ENCODE measurements at places on chromosomes 13 and 19.
A peak's percentile ranks its signal among the peaks of the same experiment; 100 is the strongest.

DNA sequence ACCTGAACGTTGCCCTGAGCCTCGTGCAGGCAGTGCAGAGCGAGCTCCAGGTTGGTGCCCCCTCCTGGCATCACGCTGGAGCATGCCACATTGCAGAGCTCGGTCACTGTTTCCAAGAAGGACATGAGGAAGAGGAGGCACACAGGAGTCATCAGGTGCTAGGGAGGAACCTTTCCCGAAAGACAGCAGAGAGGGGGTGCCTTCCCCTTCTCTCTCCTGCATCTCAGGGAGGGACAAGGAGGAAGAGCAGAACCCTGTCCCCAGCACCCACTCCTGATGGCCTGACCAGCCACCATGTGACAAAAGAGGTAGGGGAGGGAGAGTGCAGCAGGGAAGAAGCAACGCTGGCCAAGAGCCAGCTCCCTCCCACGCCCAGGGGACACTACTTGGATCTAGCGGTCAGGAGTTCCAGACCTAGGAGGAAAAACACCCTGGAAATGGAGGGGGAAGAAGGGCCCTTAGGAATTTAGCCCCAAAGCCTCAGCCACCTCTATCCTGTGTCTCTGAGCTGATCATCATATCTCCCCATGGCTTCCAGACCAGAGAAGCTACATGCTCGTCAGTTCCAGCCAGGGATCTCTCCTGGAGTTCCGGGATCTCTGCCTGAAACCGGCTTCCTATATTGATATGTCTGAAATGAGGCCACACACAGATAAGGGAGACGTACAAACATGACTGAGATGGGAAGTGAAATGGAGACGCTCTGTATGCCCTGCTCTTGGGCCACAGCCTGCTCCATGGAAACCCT, 17.0 kb upstream of the NAPA start:
- DNase-seq, result no peak

DNA sequence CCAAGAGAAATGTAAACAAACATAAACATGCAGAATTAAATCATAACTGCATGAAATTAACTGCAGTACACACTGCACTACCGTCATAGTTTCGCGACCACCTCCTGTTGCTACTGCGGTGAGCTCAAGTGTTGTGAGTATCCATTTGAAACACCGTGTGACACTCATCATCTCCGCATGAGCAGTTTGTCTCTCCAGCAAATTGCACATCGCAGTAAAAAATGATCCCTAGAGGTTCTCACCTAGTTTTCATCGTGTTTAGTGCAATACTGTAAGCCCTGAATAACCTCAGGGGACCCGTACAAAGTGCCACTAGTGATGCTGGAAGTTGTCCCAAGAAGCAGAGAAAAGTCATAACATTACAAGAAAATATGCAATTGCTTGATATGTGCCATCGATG, 147.7 kb downstream of the DPF1 start:
- DNase-seq, result no peak

GRCh38 chr19:55649268-55650125, 1.5 kb downstream of the CCDC106 start:
- no peak for DNase-seq

- DNase-seq, result peak; percentile 59
Measured at GRCh38 chr19:45558399-45558878, 26.2 kb downstream of the OPA3 start.

- DNase-seq, result no peak
Measured at GRCh38 chr13:105925496-105925895, 610.0 kb downstream of the EFNB2 start.

GRCh38 chr19:49932041-49932451, 2.7 kb upstream of the NUP62 start:
- no peak for DNase-seq

DNA sequence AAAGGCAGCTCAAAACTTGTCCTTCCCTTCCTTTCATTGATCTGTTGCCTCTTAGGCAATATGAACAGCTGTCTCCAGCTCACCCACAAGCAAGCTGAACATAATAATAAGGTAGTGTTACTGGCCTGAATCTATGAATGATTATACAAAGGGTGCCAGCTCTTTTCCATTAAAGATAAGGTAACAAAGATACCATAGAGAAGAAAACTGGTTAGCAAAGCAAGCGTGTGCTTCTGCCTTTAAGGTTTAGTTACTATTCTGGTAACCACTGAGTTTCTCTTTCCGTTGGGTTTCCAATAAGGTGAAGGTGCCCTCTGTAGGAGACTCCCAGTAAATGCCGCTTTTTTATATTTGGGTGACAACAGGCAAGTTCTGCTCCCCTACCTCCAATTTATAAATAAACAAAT, 12.1 kb upstream of the DACH1 start:
- no peak for DNase-seq

DNA sequence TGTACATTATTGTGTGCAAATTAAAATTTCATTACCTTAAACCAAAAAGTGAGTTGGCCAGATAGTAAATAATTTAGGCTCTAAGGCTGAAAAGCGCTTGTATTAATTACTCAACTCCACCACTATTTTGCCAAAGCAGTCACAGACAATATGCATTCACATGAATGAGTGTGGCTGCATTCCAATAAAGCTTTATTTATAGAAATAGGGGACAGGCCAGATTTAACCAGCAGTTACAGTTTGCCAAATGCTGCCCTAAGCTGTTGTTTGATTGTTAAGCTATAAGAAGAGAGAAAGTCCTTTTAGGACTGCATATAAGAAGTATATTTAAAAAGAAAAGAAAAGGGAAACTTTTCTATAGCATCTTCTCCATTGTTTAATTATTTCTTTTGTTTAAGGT, 342.6 kb downstream of the ITGBL1 start:
- no peak for DNase-seq

DNA sequence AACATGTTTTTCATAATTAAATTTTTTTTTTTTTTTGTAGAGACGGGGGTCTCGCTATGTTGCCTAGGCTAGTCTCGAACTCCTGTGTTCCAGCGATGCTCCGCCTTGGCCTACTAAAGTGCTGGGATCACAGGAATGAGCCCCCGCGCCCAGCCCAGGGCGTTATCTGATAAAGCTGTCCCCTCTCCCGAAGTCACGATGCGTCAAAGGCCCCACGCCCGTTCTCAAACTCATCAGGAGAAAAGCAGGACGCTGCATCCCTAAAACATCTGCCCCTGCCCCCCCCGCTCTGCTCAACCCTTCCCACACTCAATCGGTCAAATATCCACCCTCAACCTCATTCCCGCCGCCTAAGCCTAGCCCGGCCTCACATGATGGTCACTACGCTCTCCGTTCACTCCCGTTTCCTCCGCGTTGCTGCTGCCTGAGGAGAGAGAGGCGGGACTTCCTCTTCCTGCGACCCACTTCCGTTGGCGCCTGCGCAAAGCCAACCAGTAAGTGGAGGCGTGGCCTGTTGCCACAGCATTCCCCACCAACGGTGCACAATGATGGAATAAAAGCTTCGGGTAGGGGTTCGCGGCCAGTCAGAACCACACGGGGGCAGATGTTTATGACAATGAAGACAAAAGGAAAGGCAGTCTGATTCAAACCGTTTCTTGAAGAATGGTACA, at the start of gene SNRPD2:
Gene SNRPD2, minus strand, starts transcription at position 438 of the 671 bp plus-strand sequence. Its CDS starts 65 bp downstream, at position 373.
- peak; percentile 94 for DNase-seq

- DNase-seq, result no peak
Measured at GRCh38 chr13:28541966-28542365, 47.0 kb upstream of the FLT1 start.

GRCh38 chr13:99287551-99287950, 19.6 kb downstream of the GPR183 start:
- no peak for DNase-seq

DNA sequence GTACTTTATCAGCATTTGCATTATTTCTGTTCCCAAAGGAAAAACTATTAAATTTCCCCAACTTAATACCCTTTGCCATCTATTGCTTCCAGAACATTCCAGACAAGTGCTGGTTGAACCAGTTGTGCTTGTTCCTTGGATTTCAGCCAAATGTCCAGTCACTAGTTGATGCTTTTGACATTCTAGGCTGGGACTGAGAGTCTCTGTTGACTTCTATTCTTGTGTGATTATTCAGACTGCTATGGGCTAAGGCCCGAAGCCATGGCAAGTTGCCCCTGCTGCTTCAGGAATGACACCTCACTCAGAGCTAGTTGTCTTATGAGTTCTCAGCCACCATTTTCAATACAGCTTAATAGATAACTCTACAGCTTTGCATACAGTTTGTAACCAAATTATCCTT, 458.1 kb upstream of the ARGLU1 start:
- no peak for DNase-seq

DNA sequence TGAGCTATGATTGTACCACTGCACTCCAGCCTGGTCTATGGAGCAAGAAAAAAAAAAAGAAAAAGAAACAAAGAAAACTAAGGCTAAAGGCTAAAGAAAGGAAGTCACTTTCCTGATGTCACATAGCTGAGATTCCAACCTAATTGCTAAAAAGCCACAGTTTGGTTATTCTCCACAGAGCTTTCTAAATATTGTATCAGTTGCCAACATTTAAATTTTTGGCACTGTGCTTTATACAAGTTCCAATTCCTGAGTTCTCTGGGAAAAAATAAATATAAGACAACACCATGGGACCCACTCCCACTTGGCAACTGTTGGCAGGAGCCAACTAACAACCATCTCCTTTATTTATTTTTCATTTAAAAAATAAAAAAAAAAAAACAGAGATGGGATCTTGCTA, 11.2 kb upstream of the LYPD3 start:
- DNase-seq, result no peak

DNA sequence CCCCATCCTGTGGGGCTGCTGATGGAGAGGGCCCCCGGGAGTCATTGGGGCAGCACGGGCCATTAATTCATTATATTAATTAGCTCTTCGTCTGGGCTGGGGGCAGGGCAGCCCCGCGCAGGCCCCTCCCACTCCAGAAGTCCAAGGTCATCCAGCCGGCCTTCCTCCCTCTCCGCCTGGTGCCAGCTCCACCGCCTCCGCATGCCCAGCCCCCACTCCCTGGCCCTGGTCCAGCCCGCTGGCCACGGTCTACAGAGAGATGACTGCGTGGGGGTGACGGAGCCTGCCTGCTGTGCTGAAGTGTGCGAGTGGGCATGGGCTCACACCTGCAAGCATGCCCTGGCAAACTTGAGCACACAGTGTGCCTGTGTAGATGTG, 8.8 kb downstream of the IGLON5 start:
- no peak for DNase-seq

- DNase-seq, result no peak
Measured at GRCh38 chr19:58460039-58460438, 6.8 kb upstream of the ZNF324 start.

- DNase-seq, result no peak
Measured at GRCh38 chr13:109727251-109727650, 59.1 kb downstream of the IRS2 start.

GRCh38 chr19:51647318-51647717, 693 bp upstream of the SIGLEC14 start:
- no peak for DNase-seq

Data from T-helper 2 cell treated with Interferon-gamma antibody and Interleukin-4, amounts not matched to agents 5 μg/mL and 100 μg/mL, for 36 hours (primary cell).